ENCODE measurements at places on chromosomes 3 and 15.
A peak's percentile ranks its signal among the peaks of the same experiment; 100 is the strongest.

GRCh38 chr3:27847697-27848096 lies 125.6 kb upstream of the EOMES start:
- DNase-seq = no peak

DNA sequence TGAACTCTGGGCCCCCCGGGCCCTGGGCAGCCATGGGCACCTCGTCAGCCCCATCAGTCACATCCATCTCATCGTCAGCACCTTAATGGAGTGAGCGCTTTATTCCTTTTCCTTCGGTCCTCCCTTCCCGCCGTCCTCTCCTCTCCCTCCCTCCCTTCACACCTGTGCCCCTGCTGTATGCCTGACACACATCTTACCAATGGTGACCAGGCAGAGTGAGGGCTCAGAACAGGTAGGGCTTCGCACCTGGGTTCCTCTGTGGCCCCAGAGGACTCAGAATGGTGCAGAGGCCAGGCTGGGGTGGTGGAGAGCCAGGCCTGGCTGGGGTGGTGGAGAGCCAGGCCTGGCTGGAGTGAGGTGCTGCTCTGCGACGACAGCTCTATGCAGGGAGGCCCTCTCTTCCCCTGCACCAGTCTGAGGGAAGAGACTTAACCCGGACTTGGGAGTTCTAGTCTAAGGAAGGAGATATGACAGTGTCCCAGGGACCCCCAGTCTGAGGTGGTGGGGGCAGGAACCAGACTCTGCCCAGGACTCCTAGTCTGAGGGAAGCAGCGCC lies 11.6 kb downstream of the C15orf39 start:
- DNase-seq = no peak

- peak; percentile 25 for DNase-seq
Measured at GRCh38 chr3:15064299-15064834, 748 bp downstream of the MRPS25 start.

GRCh38 chr3:45499529-45499928 lies 95.0 kb upstream of the LIMD1 start:
- no peak for DNase-seq

- DNase-seq = no peak
Measured at GRCh38 chr15:32987067-32987466, 207.4 kb downstream of the FMN1 start.

- DNase-seq = no peak
Measured at GRCh38 chr3:75101329-75102147, 487.1 kb upstream of the CNTN3 start.

DNA sequence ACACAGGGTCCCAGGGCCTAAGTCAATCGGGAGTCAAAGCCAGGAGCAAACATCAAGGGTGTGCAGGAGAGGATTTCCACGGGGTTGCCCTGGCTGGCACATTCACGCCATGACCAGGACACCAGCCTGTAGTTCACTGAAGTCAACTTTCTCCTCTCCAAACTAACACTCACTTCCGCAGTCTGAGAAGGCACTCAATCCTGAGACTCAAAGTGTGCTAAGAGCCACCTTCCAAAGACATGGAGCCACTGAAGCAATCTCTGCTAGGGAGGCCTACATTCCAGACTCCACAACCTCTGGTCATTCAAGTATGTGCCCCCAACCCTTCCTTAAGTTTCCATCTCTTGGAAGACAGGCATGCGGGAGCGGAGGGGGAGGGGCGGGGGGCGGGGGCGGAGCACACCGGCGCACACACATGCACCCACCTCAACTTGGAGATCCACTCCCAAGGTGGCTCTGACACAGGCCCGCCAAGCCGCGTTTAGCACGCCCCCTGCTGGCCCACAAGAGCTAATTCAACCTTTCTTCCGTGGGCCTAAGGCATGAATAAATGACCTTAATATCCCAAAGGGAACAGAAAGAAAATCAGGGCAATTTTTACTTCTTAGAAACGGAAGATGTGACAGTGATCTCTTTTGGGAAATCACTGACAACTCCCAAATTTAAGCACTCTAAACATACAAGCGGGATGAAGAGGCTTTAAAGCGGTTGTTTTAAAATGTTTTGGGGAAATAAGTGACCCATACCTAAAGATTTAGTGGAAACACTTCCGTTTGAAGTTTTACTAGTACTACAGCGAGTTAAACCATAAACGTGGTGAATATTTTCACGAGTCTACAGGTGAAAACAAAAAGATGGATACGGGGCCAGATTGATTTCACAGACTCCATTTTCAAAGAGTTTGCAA lies 162.5 kb upstream of the CHRNA7 start:
- DNase-seq = peak; percentile 38

GRCh38 chr15:40032125-40032839 lies 6.7 kb downstream of the SRP14 start:
- DNase-seq = no peak

DNA sequence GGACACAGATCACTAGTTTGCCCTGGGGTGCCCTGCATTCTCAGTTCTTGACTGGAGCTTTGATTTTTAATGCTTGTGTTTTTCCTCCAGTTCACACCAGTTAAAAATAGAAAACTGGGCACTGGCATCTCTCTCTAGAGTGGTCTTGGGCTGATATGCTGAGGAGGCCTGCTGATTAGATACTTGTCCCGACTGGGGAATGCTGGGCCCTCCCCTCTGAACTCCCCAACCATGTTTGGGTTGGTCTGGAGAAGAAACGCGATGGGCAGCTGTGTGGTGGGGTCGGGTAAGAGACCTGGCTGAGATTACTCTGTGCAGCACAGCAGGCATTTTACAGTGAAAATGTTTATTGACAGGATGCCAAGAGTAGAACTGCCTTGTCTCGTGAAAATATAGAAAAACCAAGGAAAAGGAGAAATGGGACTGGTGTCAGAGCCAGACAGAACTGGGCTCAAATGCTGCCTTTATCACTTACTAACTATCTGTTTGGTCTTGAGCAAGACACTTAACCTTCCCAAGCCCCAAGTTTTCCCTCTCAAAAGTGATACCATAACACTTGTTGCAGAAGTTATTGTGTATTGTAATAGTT lies 1.6 kb upstream of the ACTC1 start:
- DNase-seq = no peak

- DNase-seq = no peak
Measured at GRCh38 chr3:171113716-171114115, 87.2 kb upstream of the SLC2A2 start.

- DNase-seq = no peak
Measured at GRCh38 chr3:186281176-186281575, 80.9 kb downstream of the DGKG start.

- DNase-seq = no peak
Measured at GRCh38 chr3:10651506-10651905, 146.1 kb upstream of the ATP2B2 start.

- DNase-seq = no peak
Measured at GRCh38 chr3:170553788-170554757, 31.8 kb downstream of the SLC7A14 start.

DNA sequence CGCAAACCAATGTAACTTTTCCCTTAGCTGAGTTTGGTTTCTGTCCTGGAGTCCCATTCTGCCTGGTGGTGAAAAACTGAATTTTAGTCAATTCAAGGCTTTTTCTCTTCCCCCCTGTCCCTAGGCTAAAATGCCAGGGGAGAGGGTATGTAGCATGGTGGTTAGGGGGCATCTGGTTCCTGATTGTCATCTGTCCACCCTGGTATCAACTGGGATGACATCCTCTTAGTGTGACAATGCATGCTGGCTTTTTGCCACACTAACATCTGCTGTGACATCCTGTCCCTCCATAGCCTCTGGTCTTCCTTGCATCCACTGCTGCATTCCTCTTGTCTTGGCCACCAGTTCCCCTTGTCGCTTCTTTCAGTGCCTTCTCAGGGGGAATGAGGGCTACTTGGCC lies 73.7 kb downstream of the ABHD5 start:
- no peak for DNase-seq

DNA sequence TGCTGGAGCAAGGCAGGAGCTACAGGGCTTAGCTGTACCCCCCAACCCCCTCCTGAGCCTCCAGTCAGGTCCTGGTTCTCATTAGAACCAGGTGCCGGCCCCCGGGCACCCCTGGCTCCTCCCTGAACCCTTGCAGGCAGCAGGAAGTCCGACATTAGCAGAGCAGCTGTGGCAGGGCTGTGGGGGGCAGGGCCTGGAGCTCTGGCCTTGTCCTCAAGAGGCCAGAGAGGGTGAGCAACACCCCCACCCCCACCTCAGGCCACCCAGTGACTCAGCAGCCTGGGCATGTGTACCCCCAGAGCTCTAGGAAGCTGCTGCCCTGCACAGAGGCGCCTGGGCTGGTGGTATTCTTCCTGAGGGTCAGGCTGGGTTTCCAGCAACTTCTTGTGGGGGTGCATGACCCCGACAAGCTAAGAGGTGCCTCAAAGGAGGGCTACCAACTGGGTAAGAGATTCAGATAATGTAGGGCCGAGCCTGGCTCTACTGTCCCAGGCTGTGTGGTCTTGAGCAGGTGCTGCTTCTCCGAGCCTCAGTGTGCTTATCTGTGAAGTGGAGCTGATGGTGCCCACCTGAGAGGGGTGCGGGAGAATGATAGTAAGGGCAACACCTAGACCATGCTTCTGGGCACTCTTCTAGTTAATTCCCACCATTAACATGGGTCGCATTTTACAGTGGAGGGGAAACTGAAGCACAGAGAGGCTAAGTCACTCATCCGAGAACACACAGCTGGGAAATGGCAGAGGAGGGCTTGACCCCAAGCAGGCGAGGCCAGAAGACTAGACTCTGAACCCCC lies 16.0 kb downstream of the H1-8 start:
- DNase-seq = no peak

DNA sequence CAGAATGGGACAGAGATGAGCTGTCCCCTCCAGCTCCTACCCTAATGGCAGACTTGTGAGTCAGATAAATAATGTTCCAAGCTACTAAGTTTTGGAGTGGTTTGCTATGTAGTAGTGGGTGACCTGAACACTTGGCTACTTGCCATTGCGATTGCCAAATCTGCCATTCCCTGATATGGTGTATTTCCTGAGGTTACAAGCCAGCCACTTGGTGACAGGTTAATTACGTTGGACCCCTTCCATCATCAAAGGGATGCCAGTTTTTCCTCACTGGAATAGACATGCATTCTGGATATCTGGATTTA lies 33.6 kb downstream of the MORF4L1 start:
- DNase-seq = no peak

- no peak for DNase-seq
Measured at GRCh38 chr15:86872782-86873181, 793.1 kb downstream of the AGBL1 start.

DNA sequence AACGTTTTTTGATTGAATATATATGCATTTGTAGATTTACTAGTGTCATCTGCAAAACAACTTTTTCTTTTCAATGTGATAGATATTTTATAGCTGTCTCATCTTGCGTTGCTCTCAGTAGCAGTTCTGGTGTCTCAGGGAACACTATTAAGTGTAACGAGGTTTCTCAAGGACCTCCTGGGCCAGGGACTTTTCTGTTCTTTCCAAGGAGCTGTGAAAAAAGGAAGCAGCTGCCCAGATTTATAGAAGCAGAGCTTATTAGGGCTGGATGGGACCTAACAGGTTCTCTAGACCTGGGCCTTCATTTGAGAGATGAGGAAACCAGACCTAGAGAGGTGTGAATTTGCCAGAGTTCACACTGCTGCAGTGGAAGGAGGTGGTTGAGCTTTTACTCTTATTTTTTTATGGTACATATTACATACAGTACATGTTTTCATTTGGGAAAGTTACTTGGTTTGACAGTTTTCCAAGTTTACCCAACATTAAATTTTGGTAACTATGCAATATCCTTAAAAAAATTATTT lies 16.1 kb downstream of the MAP2K1 start:
- DNase-seq = no peak

DNA sequence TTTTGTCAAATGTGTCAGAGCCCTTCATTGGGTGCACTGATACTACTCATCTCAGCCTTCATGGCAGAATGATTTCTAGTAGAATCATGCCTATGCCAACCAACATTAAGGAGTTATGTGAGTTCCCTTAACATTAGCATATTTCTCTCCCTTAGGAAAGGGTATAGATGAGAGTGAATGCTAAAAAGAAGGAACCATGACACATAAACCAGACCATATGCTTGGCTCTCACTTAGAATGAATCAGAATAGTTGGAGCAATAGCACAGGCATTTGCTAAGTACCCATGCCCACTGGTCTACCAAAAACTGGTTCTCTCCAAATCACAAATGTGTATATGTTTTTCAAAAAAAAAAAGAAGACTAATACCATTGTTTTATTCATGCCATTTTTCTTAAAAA lies 51.1 kb downstream of the STRIT1 start:
- no peak for DNase-seq

- DNase-seq = no peak
Measured at GRCh38 chr3:174822320-174822719, 36.8 kb upstream of the NAALADL2 start.

GRCh38 chr15:90901175-90902039 lies 1.7 kb upstream of the MAN2A2 start:
- DNase-seq = peak; percentile 31

GRCh38 chr3:25556447-25556846 lies 108.3 kb downstream of the TOP2B start:
- no peak for DNase-seq

GRCh38 chr3:133930341-133930933 lies 34.8 kb upstream of the RAB6B start:
- no peak for DNase-seq

- DNase-seq = no peak
Measured at GRCh38 chr3:35733341-35733740, 94.0 kb downstream of the ARPP21 start.

DNA sequence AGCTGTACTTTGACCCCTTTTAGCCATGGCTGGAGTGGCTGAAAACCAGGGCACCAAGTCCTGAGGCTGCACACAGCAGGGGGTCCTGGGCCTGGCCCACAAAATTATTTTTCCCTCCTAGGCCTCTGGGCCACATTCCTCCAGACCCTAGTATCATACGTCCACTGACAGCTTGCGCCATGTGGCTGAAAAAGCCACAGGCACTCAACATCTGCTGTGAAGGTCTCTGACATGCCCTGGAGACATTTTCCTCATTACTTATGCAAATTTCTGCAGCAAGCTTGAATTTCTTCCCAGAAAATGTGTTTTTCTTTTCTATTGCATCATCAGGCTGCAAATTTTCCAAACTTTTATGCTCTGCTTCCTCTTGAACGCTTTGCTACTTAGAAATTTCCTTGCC lies 239.0 kb downstream of the SQOR start:
- DNase-seq = no peak

- no peak for DNase-seq
Measured at GRCh38 chr15:101469520-101470288, 19.8 kb downstream of the PCSK6 start.

DNA sequence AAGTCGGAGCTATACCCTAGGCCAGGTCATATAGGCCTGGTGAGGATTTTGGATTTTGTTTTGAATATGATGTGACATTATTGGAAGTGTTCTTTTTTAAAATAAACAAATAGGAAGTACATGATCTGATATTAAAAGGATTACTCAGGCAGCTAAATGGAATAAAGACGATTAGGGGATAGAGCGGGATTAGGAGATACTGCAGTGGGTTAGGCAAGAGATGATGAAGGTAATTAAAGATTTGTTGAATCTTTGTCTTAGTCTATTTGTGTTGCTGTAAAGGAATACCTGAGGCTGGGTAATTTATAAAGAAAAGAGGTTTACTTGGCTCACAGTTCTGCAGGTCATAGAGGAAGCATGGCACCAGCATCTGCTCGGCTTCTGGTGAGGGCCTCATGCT lies 21.3 kb downstream of the KIF15 start:
- DNase-seq = no peak

GRCh38 chr3:71191031-71191482 lies 392.5 kb downstream of the FOXP1 start:
- DNase-seq = no peak

- no peak for DNase-seq
Measured at GRCh38 chr15:80384432-80384831, 19.8 kb upstream of the ARNT2 start.

- DNase-seq = no peak
Measured at GRCh38 chr3:55143336-55143735, 215.5 kb upstream of the LRTM1 start.

Data from hypothalamus (tissue), 51 donors.